ENCODE measurements at places on chromosomes 5 and 9.

- DNase-seq = no peak
Observed at GRCh38 chr5:41707853-41708603, 162.2 kb downstream of the OXCT1 start.

DNA sequence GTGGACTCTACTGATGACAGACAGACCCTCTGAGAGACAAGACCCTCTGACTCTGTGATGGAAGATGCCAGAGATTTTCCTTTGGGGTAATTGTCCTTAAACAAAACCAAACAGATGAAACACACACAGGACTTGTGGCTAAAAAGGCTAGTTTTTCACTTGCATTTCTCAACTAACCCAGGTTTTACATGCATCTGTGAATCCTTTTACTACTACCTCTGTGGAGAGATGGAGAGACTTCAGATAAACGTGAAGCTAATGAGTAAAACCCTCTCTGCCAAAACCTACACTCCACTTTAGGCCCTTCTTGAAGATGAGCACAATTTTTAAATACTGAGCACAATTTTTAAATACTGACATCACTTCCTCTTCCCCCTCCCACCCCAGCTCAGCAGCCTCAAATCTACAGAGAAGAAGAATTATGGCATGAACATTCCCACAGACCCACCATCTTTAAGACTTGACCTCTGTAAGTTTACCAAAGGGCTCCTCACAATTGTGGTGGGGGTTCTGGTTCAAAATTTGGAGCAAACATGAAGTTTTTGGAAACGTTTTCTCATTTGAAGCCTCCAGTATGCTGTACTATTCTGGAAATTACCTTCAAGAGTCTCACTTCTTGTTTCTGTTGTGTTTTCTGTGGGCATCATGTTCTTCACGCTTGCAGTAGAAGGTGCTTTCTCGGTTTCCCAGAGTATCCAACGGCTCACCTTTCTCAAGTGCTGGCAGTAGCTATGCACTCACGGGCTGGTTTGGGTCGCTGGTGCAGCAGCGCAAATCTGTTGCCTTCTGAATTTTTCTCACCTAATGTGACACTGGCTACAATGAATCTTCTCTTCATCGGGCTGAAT lies 42.7 kb downstream of the ACER2 start:
- DNase-seq = no peak

DNA sequence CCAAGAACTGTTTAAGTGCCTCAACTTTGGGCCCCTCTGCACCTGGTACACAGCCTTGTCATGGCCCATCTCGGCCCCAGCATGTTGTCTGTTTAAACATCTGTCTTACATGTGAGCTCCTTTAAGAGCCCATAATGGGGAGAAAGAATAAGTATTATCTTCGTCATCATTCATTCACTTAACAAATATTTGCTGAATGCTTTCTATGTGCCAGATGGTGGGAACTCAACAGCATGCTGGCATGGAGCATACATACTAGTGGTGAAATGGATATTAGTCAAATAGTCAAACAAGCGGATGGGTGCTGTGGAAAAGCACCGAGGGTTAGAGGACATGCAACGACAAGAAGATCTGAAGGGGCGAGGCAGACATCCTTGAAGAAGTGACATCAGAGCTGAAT lies 54.5 kb downstream of the GABBR2 start:
- DNase-seq = no peak

DNA sequence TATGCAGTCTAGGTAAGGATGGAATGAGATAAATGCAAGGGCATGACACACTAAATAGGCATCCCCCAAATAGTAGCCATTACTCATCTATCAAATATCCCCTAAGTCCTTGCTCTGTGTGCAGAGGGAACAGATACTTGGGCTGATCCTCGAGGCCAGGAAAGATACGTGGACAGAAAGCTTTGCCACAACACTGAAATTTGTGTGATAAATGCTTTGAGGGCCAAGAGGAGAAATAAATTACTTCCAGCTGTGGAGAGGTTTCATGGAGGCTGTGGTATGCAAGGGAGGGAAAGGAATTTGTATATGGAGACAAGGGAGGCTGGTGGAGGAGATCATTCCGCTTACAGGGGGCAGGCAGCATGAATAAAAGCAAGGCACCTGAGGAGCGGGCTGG lies 18.5 kb downstream of the ATOX1 start:
- DNase-seq = no peak

DNA sequence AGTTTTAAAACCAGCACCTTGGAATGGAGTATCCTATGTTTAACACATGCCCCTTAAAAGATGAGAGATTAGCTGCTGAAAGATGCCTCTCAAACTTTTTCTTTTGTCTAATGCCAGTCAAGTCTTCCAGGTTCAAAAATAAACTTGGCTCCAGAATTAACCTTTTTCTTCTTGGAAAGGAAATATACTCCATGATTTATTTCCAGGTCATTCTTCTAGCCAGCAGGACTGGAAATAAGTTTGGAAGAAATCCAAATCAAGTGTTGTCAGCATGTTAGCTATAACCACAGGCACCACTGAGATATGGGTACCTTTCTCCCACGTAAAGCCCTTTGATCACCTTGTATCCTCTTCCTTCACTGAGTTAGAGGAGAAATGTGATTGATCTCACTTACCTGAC lies 56.1 kb downstream of the NLN start:
- DNase-seq = no peak

GRCh38 chr9:78539904-78540303 lies 243.0 kb downstream of the PSAT1 start:
- no peak for DNase-seq

DNA sequence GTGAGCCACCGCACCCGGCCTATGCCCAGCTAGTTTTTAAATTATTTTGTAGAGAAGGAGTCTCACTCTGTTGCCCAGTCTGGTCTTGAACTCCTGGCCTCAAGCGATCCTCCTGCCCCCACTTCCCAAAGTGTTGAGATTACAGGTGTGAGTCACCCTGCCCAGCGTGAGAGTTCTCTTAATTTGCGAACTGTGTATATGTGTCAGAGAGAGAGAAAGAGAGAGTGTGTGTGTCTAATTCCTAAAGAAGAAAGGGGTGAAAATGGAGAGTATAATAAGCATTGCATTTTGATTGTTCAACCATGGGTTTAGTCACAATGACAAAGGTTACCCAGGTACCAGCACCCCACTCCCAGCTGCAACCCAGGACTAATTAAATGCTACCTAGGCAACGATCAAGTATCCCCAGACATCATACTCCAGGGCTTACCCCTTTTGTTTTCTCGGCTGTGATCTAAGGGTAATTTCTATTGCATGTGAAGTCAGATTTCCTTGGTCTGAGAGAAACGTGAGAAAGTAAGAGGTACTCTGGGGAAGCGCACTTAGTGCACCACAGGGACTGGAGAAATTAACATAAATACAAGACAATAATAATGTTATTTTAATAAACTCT lies 16.6 kb downstream of the MAP1B start:
- no peak for DNase-seq

DNA sequence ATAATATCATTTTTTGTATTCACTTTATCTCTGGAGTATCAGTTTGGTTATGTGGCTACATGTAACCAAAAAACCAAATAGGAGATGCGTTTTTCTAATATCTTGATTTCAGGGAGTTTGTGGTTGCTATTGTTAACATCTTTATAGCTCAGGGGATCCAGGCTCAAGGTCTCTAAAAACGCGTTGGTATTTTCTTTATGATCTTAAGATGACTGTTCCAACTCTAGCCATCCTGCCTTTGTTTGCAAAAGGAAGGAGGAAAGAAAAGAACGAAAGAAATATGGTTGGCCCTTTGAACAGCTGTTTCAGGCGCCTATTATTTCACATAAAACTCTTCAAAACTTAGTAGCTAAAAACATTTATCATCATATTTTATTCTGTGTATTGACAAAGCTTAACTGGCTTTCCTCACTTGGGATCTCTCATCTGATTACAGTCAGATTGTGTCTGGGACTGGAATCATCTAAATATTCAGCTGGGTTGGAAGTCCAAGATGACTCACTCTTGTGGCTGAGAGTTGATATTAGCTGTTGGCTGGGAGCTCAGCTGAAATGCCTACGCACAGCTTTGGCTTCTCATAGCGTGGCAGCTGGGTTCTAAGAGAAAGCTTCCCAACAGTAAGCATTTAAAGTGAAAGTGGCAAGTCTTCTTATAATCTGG lies 60.1 kb downstream of the FAM174A start:
- no peak for DNase-seq

- no peak for DNase-seq
Observed at GRCh38 chr5:32388432-32389129, 56.0 kb downstream of the ZFR start.

- no peak for DNase-seq
Observed at GRCh38 chr9:74035786-74036185, 461.3 kb upstream of the RORB start.

- peak; percentile 47 for DNase-seq
Observed at GRCh38 chr9:113164536-113165300, 13.9 kb downstream of the SLC31A2 start.

DNA sequence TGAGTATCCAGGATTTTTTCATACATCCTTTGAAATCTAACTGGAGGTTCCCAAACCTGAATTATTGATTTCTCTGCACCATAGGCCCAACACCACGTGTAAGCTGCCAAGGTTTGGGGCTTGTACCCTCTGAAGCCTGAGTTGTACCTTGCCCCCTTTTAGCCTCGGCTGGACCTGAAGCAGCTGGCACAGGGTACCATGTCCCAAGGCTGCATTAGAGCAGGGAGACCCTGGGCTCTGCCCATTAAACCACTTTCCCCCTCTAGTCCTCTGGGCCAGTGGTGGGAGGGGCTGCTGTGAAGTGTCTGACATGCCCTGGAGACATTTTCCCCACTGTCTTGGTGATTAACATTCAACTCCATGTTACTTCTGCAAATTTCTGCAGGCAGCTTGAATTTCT lies 532.9 kb upstream of the NUDT12 start:
- DNase-seq = no peak

DNA sequence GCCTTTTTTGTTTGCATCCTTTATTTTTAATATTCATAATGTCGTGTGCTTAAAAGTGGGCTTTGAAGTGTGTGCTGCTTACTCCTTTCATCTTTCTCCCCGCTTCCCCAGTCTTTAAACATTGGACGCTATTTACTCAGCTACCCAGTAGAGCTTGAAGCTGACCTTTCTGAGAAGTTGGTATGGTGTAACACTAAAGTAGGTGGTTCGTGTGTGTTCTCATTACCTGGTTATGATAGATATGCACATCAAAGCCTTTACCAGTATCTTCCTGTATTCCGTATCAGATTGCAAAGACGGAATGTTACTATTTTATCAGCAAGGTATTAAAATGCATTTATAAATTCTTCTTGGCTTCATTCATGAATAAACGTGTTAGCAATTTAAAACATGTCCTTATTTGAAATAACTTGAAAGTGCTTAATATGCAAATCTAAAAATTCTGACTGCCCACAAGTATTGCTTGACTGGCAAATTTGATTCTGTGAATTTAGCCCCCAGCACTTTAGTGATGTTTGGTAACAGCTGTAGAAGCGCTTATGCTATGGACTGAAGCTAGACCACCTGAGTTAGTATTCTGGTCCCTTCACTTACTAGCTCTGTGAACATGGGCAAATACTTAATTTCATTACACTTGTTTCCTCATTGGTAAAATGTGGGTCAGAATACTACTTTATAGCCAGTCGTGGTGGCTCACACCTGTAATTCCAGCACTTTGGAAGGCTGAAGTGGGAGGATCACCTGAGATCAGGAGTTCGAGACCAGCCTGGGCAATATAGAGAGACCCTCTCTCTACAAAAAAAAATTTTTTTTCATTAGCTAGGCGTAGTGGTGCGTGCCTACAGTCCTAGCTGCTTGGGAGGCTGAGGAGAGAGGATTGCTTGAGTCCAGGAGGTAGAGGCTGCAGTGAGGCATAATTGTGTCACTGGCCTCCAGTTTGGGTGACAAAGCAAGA lies 1.7 kb downstream of the RRAGA start:
- no peak for DNase-seq

DNA sequence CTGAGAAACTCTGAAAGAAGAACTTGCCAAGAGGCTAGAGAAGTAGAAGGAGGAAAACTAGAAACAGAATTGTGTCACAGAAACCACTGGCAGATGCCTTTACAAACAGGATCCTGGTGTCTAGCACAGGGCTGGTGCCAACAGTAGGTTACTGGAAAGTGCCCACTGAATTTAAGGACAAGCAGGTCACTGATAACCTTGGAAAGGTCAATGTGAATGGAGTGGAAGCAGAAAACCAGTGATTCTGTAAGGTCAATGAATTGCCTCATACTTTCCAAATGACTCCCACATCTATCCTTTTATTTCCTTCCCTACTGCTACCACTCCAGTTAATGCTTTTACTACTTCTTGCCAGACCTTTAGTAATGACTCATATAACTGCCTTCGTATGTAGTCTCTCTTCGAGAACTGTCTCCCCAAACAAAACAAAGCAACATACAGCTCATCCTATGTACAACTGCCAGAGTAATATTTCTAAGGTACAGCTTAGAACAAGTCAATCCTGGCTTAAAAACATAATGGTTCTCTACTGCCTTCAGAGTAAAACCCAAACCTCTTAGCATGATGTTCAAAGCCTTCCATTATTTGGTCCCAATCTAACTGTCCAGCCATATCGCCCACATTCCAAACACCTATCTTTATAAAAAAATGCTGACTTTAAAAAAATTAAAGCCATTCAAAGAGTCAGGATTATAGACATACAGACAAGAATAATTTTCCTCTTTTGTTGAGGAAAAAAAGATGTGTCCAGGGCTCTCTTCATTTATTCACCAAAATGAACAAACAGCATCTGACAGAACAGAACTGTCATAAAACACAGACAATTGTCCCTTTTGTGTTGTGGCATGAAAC lies 52.5 kb downstream of the NR3C1 start:
- no peak for DNase-seq

GRCh38 chr5:97276474-97277120 lies 93.5 kb upstream of the RIOK2 start:
- no peak for DNase-seq

- no peak for DNase-seq
Observed at GRCh38 chr5:74978345-74978744, 74.0 kb downstream of the GCNT4 start.

GRCh38 chr5:158914008-158915000 lies 185.4 kb downstream of the EBF1 start:
- no peak for DNase-seq

- no peak for DNase-seq
Observed at GRCh38 chr9:19701991-19702390, 86.8 kb downstream of the SLC24A2 start.

DNA sequence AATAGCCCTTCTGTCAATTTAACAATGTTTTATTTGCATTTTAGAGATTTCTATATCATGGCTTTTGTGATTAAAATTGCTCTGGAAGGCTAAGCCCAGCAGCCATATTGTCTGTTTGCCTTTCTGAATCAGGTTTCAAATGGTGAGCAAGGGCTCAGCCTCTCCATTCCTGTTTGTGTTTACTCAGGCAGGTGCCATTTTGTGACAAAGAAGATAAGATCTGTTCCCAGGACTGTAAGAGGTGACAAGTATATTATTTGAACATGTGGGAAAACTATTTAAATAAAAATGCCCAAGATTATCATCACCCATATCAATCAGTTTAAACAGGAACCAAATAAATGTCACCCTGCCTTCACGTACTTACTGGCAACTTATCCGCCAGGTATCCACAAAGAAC lies 641.3 kb upstream of the KLF4 start:
- DNase-seq = no peak

- DNase-seq = no peak
Observed at GRCh38 chr5:175457466-175457865, 13.5 kb upstream of the DRD1 start.

- no peak for DNase-seq
Observed at GRCh38 chr5:61087921-61088320, 74.3 kb downstream of the SMIM15 start.
